Stimulated activated naive B cell treated with anti-CD40 and anti-IgM and Interleukin-4, amounts not matched to agents 10 μg/mL and 1 μg/mL and 100 μg/mL, for 72 hours (primary cell): ENCODE measurements at places on chromosomes 3 and 15.

DNA sequence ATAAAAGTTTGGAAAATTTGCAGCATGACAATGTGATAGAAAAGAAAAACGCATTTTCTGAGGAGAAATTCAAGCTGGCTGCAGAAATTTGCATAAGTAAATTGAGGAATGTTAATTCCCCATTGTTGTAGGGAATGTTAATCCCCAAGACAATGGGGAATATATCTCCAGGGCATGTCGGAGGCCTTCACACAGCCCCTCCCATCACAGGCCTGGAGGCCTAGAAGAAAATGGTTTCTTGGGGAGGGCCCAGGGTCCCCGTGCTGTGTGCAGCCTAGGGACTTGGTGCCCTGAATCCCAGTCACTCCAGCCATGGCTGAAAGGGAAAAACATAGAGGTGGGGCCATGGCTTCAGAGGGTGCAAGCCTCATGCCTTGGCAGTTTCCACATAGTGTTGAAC is 101.1 kb downstream of the BOC start:
- no peak for DNase-seq

- DNase-seq, result no peak
Observed at GRCh38 chr15:47708161-47708980, 8.9 kb upstream of the SEMA6D start.

DNA sequence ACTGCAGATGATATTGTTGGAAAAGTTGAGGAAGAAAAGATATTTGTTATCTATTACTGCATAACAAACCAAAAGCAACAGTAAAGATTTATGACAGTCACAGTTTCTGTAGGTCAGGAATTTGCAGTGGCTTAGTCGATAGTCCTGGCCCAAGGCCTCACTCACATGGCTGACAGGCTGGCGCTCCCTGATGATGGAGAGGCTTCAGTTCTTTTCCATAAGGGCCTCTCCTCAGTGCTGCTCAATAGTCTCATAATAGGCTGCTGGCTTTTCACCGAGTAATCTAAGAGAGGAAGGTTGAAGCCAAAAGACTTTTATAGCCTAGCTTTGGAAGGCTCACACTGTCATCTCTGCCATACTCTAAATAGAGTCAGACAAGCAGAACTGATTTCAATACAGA is 17.7 kb downstream of the IREB2 start:
- DNase-seq, result no peak

- no peak for DNase-seq
Observed at GRCh38 chr15:59876140-59876539, 128.0 kb upstream of the FOXB1 start.

- no peak for DNase-seq
Observed at GRCh38 chr15:99954361-99955180, 221.3 kb upstream of the LYSMD4 start.

DNA sequence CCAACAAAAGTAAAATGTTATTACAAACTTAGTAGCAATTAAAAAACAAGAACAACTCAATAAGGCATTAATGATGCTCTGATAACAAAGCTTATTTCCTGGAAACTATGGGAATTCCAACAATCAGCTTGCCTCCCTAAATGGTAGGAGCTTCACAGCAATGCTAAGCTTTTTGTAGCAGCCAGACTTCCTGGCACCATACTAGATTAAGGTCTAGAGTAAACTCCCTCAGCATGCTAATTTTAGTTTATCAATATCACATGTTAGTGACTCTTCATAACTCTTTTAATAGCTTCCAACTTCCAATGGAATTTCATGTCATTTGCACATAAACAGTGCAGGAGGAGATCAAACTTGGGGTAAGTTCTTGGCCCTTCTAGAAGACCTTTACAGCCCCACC is 782.0 kb downstream of the MCTP2 start:
- DNase-seq, result no peak

GRCh38 chr3:189624130-189624529 is 7.1 kb upstream of the TP63 start:
- no peak for DNase-seq

DNA sequence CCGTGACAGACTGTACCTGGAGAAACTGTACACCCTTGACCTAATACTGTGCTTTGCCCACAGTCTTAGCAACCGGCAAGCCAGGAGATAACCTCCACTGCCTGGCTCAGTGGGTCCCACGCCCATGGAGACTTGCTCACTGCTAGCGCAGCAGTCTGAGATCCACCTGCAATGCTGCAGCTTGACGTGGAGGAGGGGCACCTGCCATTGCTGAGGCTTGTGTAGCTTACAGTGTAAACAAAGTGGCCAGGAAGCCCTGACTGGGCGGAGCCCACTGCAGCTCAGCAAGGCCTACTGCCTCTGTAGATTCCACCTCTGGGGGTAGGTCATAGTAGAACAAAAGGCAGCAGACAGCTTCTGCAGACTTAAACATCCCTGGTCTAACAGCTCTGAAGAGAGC is 189.3 kb downstream of the EDEM1 start:
- DNase-seq, result peak; percentile 13

GRCh38 chr15:42157381-42157780 is 945 bp upstream of the PLA2G4F start:
- DNase-seq, result no peak

DNA sequence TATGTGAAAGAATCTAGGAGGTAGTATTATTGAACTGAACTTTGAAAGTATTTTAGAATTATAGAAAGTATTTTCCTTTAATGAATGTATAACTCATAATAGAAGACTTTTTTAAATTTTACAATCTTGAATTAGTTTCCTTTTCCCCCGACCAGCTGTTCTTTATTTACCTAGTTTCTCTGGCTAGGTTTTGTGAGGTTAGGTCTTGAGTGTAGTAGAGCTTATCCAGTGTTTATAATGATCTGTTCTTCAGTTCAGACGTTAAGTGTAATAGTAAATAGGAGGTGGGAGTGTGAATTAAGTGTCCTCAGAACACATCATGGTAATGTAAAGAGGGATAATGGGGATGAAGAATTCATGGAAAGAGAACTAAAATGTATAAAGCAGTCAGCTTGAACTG is 93.8 kb downstream of the MYRIP start:
- no peak for DNase-seq

- DNase-seq, result no peak
Observed at GRCh38 chr3:39228496-39228895, 36.1 kb upstream of the XIRP1 start.

DNA sequence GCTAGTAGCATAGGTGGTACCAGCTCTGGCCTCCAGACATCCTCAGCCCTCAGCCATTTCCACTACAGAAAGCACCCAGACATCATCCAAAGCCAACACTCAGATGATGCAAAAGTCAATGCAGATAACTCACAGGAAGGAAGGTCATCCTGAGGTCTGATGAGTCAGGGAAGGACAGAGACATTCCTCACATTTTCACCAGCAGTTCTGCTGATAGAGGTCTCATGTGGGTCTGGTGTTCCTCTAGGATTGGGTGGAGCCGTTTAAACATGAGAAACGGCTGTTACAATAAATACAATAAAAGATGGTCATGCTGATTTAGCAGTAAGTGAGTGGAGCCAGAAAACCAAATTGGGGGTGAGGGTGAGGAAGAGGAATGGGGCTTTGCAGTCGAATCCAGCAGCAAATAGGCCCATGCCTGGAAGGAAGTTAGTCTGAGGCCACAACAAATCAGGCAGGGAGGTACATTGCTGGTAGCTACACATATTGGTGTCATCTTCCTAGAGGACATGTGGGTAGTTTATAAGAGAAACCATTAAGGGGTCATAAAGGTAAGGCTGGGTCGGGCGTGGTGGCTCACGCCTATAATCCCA is 33.3 kb upstream of the FLNB start:
- DNase-seq, result no peak

GRCh38 chr3:181637456-181637855 is 74.3 kb upstream of the SOX2 start:
- no peak for DNase-seq

DNA sequence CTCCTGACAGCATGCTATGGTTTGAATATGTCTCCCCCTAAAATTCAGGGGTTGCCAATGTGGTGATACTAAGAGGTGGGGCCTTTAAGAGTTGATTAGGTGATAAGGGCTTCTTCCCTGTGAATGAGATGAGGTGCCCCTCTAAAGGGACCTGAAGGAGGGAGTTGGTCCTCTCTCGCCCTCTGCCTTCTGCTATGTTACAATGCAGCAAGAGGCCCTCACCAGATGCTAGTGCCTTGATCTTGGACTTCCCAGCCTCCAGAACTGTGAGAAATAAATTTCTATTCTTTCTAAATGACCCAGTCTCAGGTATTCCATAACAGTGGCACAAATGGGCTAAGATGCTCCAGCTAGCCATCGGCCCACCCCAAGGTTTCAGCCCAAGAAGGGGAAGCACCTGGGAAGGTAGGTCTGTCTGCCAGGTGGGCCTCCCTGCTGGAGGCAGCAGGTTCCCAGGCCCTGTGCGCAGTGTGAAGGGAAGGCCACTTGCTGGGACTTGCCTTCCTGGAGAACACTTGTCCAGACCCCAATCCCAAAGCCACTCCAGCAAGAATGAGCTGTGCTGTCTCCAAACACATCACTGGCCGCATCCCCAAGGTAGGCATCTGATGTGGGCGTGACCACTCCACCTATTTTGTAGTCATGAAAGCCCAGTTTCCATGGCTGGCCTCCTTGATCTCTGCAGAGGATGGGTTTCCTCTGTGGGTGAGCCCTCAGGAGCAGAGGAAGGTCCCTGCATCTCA is 9.0 kb downstream of the TGM4 start:
- DNase-seq, result no peak

DNA sequence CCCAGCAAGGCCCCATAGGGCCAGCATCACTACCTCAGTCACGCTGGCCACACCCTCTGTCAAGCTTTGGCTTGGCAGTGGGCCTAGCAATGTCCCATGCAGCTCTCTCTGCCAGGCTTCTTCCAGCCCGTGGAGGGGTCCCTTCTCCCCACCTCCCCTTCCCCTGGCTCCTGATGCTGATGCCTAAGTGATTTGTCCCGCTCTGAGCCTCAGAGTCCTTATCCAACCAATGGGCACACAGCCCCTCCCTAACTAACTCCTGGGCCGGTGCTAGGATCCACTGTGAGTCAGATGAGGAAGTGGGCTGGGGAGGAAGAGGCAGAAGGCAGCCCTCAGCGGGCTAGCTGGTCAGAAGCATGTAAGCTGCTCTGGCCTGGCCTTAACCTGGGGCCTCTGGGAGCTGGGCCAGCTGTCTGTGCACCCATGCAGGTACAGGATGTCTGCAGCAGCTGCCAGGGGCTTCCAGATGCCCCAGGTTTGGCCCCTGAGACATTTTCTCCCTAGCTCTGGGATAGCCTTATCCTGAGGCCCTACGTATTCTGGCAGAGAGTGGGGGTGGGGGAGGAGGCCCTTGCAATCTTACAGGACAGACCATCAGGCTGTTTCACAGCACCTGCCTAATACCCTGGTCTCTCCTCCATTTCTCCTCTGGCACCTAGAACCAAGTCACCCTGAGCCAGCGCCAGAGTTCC is 740 bp upstream of the ZBTB47 start:
- DNase-seq, result no peak

DNA sequence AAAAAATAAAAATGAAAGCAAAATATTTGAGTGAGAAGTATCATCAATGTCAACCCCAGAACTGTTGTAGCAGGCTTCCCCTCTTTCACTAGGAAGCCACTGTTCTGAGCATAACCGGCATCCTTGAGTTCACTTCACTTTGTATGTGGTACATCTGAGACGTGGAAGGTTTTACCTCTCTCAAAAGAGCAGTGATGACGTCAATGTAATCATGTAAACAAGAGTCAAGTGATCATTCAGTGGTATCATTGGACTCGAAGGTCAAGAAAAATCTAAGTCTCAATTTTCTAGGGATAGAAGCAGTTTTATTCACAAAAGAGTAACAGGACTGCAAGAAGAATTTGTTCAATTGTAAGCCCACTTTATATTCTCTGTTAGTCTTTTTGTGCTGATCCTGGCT is 339.8 kb upstream of the THRB start:
- no peak for DNase-seq

DNA sequence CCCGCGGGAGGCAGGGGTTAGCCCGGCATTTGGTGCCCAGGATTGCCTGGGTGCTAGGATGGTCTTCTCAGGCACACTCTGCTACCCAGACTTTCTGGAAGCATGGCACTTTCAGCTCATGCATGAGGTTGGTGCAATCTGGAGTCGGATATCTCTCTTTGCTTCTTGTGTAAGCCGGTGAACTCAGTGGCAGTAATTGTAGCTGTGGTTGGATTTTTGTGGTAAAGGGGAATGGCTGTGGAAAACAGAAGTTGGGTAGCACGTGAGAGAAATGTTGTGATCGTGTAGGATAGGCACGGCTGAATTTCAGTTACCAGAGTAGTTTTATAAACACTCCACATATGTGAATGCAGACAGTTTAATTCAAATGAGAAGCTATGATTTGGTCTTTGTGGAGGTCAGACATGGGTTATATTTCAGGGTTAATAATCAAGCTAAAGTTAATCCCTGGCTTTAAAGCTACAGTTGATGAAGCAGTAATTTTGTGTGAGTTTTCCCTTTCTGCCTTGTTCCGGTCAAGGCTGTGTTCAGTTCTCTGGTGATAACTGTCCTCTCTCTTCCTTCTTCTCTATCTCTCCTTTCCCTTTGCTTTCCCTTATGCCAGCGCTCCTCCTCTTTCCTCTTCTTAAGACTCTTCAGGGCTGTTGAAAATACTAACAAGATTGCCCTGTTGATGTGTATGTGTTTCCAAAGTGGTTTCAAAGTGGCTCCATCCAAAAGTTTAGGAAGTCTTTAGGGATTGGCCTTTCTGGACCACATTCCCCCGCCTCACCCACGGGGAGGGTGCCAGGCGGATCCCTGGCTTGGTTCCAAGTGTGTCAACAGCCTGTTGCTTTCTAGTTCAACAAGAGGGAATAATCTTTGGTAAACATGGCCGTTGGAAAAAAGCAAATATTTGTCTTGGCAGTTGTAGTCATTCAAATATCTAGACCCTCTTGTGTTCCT is 404.6 kb upstream of the C2CD4B start:
- DNase-seq, result no peak

DNA sequence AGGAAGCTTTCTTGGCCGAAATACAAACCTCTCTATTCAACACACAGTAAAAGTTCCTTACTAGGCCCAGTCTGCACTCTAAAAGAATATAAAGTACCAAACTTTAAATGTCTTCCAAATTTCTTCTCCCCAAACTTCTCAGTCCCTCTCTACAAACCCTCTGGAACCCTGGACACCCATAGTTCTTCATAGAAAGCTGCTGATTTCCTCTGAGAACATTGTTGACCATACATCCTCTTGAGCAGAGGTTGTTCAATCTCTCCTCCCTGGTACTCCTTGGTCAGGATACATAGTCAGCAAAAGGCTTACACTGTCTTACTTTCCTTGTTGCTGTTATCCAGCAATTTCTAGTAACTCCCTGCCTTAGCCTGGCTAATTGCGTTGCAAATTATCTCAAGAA is 3.1 kb upstream of the ACAP2 start:
- no peak for DNase-seq

DNA sequence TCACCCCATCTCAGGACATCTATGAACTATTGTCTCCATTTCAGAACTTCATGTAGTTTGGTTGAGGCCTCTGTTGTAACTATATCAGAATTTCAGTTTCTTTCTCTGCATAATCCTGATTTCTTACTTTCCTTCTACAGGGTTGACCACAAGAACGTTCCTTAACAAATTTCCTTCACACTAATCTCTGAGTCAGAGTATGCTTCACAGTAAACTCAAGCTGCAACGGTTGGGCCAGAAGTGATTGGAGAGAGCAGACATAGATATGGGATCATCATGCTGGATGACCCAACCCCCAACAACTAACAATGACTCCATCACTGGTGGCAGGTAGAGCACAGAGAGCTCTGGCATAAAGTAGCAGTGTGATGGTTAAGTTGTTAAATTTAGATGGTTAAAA is 128.8 kb upstream of the OSTN start:
- no peak for DNase-seq
